Nephron progenitor cell (in vitro differentiated cells): ENCODE measurements at places on chromosomes 1 and 21.

DNA sequence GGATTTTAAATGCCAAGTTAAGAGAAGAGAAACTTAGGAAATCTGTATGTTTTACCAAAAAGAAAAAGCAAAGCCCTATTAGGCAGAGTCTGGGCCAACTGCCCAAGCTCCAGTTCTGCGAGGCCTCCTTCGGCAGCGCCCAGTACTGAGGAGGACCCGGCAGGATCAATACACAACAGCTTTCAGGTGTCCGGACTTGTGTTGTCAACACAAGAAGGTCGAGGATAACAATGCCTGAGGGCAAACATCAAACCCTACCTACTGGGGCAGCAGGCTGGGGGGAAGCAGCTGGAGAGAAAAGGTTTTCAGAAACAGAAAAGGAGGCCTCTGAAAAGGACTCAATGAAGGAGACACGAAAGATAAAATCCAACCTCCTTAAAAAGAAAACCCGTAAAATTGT lies 98.1 kb upstream of the GJB5 start:
- no peak overlapping the region for H3K27ac ChIP-seq
- H3K4me1 ChIP-seq: no peaks in the 10 kb centered on the region
- H3K4me3 ChIP-seq: no peak overlapping the region

DNA sequence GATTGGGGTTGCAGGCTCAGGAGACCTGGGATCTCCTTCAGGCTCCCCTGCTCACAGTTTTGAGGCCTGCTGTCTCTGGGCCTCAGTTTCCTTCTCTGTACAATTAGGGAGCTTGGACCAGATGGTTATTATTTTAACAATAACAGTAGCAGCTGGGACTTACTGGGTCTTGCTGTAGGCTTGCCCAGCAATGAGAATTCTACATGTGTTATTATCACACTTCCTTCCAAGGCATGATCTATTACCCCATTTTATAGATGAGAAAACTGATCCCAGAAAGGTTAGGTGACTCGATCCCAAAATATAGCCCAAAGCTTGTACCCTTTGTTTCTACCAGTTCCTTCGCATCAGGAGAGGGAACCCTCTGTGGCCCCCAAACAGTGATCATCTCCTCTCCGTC lies 153.8 kb downstream of the PTPRU start:
- peaks cover 20% of the 10 kb centered on the region for H3K4me1 ChIP-seq
- H3K27ac ChIP-seq: no peak overlapping the region
- no peak overlapping the region for H3K4me3 ChIP-seq
- peaks cover 11% of the 10 kb centered on the region for H3K27me3 ChIP-seq
- H3K36me3 ChIP-seq: no peaks in the 10 kb centered on the region

GRCh38 chr1:3247521-3248121 lies 178.6 kb downstream of the PRDM16 start:
- H3K4me3 ChIP-seq: peak overlapping the region; percentile 60
- no peaks in the 10 kb centered on the region for H3K36me3 ChIP-seq
- peaks cover 75% of the 10 kb centered on the region for H3K4me1 ChIP-seq
- no peak overlapping the region for H3K27ac ChIP-seq
- DNase-seq: peak; percentile 72

DNA sequence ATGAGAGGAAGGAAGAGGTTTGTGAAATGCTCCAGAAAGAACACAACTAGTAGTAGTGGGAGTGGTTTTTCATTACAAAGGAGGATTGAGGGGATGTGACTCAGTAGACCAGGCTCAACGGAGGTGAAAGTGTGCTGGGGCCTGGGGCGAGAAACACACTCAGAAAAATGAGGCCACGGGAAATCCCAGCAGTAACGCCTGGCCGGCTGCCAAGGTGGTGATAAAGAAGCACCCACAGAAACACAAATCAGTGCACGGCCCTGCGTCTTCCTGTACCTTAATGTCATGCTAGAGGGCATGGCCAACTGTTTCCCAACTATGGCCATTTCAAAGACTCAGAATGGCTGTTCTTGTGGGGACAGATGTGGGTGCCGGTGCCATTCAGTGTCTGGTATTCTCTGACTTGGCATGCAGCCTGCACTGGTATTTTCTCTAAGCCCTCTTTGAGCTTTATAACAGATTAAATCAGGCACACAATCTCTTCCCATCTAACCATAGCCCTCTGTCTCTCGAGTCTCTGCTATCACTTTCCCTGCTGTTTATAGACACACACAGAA lies 38.2 kb downstream of the URB2 start:
- H3K27me3 ChIP-seq: no peaks in the 10 kb centered on the region
- no peak for DNase-seq
- no peak overlapping the region for H3K4me3 ChIP-seq
- H3K27ac ChIP-seq: no peak overlapping the region

- H3K36me3 ChIP-seq: no peaks in the 10 kb centered on the region
- peak; percentile 50 for DNase-seq
- H3K4me1 ChIP-seq: peaks cover 60% of the 10 kb centered on the region
- H3K4me3 ChIP-seq: peak within 1 kb of the TSS; percentile 21
These were observed at the start of gene TFF3 for GRCh38 chr21:42315296-42315891. Gene TFF3 (minus strand): TSS chr21:42315409. CDS start chr21:42315374, 35 bp downstream.

- peak overlapping the region; percentile 93 for H3K4me3 ChIP-seq
- peak overlapping the region; percentile 91 for H3K27ac ChIP-seq
- peaks cover 8% of the 10 kb centered on the region for H3K27me3 ChIP-seq
- peak; percentile 36 for DNase-seq
- H3K4me1 ChIP-seq: peaks cover 61% of the 10 kb centered on the region
These were observed 450 bp downstream of the S100A10 start for GRCh38 chr1:151993084-151993733.

- H3K4me3 ChIP-seq: no peak overlapping the region
- H3K4me1 ChIP-seq: peaks cover 17% of the 10 kb centered on the region
- peaks cover 41% of the 10 kb centered on the region for H3K27me3 ChIP-seq
- no peaks in the 10 kb centered on the region for H3K36me3 ChIP-seq
- DNase-seq: no peak
These were observed 4.5 kb upstream of the PDZK1IP1 start for GRCh38 chr1:47194311-47194710.

GRCh38 chr1:145740269-145740668 lies 21.0 kb downstream of the CD160 start:
- H3K27ac ChIP-seq: no peak overlapping the region
- H3K4me1 ChIP-seq: no peaks in the 10 kb centered on the region
- peaks cover 32% of the 10 kb centered on the region for H3K36me3 ChIP-seq
